ENCODE measurements at places on chromosomes 5 and 9. TPM values are rescaled to one million over a fixed set of nuclear protein-coding genes. Genes with fewer than 3 reads are reported as not detected.

NOL6 gene
- total RNA-seq, result 66.3 TPM

DNAJC18 gene
- 26.5 TPM for total RNA-seq

TXNDC8 gene
- not detected for total RNA-seq

DNA sequence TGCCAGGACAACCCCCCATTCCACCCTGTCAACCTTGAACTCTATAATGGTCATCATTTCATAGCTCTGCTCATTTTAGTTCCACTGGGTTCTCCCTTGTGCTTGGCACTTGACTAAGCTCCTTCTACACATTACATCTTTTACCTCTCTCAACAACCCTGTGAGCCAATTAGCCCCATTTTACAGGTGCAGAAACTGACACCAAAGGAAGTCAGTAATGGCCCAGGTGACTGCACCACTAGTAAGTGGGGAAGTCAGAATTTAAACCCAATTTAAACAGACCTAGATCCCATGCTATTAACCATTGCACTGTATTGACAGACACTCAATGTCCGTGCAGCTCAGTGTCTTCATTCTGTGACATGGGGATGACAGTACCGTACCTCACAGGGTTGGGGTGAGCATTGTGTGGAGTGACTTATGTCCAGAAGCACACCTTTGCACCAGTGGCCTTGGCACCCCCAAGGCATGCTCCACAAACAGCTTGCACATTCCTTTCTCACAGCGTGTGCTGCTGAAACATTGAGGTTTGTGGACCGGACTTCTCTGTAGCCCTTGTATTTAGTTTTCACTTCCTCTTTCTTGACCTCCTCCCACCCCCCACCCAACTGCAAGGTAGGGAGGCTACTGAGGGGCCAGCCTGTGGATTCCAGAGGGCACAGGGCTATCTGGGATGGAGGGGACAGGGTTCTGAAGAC is 23.1 kb downstream of the IRF1 start:
- H3K27ac ChIP-seq, result no peak overlapping the region
- peaks cover 12% of the 10 kb centered on the region for H3K4me1 ChIP-seq
- peaks cover 1% of the 10 kb centered on the region for H3K36me3 ChIP-seq
- H3K27me3 ChIP-seq, result no peaks in the 10 kb centered on the region

DNA sequence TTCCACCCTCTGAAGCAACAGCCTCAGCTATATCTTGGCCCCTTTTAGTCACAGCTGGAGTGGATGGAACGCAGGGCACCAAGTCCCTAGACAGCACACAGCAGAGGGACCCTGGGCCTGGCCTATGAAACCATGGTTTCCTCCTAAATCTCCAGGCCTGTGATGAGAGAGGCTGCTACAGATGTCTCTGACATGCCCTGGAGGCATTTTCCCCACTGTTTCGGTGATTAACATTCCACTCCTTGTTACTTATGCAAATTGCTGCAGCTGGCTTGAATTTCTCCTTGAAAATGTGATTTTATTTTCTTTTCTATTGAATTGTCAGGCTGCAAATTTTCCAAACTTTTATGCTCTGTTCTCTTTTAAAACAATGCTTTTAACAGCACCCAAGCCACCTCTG is 384.8 kb downstream of the PRR16 start:
- H3K4me3 ChIP-seq, result no peak overlapping the region
- peaks cover 11% of the 10 kb centered on the region for H3K36me3 ChIP-seq
- DNase-seq, result peak; percentile 66
- no peak overlapping the region for H3K27ac ChIP-seq

DNA sequence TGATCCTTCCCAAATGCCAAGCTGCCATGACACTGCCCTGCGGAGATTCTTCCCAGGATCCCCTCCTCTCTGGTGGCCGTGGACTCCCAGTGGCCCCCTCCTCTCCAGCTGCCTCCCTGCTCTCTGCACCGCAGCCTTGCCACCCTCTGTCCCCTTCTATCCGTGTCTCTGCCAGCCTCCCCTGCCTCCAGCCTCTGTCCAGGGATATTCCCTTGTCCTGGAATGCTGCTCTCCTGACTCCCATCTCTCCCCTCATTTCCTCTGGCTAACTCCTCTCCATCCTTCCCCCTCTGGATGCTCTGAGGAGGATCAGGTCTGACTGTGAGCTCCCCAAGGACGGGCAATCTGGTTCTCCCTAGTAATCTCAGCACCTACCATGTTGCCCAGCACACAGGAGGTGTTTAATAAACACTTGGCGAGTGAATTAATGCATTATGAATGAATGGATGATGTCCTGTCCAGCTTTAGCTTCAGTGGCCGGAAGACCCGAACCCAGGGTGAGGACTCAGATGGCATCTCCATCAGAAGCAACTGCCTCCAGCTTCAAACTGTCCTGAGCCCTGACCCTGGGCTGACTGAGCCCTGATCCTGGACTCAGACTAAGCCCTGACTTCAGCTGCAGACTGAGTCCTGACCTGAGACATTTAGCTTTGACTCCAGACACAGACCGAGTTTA is 7.5 kb upstream of the CRB2 start:
- no peaks in the 10 kb centered on the region for H3K4me1 ChIP-seq
- no peak overlapping the region for H3K27ac ChIP-seq
- no peak overlapping the region for H3K4me3 ChIP-seq
- no peaks in the 10 kb centered on the region for H3K27me3 ChIP-seq
- no peak for DNase-seq
- H3K36me3 ChIP-seq, result no peaks in the 10 kb centered on the region

DNA sequence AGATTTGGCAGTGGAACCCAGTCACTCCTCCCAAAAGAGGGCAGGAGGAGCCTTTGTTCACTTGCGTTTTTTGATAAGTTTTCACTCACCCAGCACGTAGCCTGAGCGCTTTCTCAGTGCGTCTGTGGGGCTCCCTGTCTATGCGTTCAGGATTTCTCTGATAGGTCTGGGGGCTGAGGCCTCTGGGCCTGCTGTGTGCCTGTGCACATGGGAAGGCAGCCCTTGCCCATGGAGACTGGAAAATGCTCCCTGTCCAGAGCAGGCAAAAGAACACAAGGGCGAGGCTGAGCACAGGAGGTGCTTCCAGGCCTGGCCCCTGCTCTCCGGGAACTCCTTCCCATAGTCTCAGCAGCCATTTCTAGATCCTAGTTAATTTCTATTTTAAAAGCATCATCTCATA is 249.9 kb downstream of the FSTL4 start:
- DNase-seq, result no peak
- H3K36me3 ChIP-seq, result no peaks in the 10 kb centered on the region
- H3K4me3 ChIP-seq, result no peak overlapping the region
- no peak overlapping the region for H3K27ac ChIP-seq
- peaks cover 12% of the 10 kb centered on the region for H3K4me1 ChIP-seq

DNA sequence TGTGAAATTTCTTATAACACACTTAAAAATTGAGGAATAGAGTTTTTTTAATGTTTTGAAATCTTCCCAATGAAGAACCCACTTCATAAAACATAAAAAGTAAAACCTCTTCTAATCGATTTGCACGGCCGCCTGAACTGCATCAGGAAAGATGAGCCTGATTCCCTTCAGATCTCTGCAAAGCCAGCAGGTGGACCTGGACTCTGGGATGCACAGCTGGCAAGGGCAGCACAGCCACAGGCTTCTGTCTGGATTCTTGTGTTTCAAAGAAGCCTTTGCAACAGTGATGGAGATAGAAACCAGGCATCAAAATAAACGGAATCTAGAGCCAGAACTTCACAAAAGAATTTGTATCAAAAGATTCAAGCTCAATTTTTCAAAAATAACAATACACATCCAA is 36.0 kb upstream of the SPATA31C2 start:
- no peaks in the 10 kb centered on the region for H3K36me3 ChIP-seq
- H3K4me1 ChIP-seq, result no peaks in the 10 kb centered on the region
- no peak overlapping the region for H3K27ac ChIP-seq
- no peak for DNase-seq
- no peak overlapping the region for H3K4me3 ChIP-seq
- H3K27me3 ChIP-seq, result no peaks in the 10 kb centered on the region
